ENCODE measurements at places on chromosomes 1 and 21.

DNA sequence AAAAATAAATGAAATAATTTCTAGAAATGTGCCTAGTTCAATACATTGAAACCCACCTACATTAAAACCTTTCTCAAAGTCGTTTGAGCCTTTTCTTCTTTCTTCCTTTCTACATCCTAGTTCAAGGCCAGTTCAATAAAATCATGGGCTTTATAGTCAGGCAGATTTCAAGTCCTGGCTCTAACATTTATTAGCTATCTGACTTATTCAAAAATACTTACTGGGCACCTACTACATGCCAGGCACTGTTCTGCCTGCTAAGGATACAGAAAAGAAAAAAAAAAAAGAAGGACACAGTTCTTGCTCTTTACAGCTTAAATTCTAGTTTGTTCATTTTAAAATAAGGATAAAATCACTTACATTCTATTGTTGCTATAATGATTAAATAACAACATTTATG lies 134.2 kb upstream of the FGGY start:
- DNase-seq: no peak

DNA sequence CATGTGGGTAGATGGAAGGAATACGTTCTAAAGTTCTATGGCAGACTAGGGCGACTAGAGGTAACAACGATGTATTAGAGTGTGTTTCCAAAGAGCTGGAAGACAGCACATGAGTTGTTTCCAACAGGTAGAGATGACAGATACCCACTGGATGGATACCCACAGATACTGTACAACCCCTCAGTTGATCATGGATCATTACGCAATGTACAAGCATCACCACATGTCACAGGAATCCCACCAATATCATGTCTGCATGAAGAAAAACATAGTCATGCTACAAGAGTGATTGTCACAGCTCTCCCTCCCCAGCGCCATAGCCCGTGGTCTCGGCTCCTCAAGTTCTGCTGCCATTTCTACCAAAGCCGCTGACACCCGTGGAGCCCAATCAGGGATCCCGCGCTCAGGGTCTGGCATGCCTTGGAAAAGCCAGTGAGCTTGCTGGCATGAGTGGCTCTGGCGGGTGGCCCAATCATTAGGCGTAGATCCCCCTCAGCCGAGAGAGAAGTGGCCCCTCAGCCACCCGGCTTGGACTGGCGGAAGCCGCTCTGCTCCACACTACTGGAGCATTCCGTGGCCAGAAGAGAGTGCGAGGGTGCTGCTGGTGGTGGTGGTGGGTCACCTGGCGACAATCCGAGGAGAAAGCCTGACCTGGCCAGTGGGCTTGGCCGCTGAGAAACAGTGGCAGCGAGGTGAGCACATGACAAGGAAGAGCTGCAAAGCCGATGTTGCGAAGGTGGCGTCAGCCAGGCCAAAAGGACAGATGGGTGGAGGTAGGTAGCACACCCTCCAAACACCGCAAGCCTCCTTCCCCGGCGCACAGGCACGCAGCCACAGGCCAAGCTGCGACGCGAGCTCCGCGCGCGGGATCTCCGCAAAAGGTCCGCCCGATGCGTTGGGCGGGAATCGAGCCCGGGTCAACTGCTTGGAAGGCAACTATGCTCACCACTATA lies 65.7 kb upstream of the FCGR2A start:
- no peak for DNase-seq

GRCh38 chr1:180228648-180229482 lies 1.2 kb upstream of the LHX4 start:
- no peak for DNase-seq

DNA sequence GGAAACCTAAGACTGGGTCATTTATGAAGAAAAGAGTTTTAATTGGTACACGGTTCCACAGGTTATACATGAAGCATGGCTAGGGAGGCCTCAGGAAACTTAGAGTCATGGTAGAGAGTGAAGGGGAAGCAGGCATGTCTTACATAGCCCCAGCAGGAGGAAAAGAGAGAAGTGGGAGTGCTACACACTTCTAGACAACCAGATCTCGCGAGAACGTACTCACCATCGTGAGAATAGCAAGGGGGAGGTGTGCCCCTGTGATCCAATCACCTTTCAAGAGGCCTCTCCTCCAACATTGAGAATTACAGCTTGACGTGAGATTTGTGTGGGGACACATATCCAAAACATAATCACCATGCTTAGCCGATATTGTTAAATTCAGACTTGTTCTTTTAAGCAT lies 62.8 kb downstream of the DYRK1A start:
- DNase-seq: no peak

DNA sequence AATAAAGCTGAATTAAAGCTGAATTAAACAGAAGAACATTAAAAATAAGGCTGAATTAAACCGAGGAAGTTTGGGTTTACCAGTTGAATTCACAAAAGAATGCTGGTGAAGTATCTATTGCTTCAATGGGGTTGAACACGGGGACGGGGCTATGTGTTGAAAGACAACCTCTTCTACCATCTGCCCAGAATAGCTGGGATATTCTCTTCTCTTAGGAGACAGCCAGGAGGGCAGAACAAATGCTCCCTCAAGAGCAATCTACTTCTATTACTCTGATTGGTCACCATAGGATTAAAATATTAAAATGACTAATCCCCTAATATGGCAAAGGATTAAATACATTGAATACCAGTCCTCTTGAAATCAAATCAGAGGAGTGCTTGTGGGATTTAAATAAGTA lies 68.4 kb downstream of the LPGAT1 start:
- DNase-seq: no peak

DNA sequence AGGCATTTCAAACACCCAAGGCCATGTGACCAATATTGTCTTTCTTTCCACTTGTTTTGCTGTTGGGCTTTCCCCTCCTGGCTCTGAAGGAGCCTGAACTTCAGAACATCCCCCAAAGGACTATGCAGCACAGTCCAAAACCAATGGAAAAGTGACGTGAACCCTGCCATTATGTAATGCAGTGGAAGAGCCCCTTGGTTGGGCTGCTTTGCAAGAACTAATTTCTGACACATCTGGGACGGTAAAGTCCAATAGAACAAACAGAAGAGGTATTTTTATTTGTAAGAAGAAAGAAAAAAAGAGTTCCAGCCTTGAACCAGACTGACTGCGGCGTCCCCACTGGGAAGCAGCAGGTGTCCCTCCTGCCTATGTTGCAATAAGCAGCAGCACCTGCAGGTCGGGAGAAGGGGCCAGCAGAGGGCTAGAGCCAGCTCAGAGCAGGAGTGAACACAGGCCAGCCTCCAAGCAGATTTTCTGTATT lies 116.7 kb downstream of the CDC7 start:
- DNase-seq: peak; percentile 5

- no peak for DNase-seq
These were observed 178.8 kb downstream of the ETS2 start for GRCh38 chr21:38984568-38984967.

DNA sequence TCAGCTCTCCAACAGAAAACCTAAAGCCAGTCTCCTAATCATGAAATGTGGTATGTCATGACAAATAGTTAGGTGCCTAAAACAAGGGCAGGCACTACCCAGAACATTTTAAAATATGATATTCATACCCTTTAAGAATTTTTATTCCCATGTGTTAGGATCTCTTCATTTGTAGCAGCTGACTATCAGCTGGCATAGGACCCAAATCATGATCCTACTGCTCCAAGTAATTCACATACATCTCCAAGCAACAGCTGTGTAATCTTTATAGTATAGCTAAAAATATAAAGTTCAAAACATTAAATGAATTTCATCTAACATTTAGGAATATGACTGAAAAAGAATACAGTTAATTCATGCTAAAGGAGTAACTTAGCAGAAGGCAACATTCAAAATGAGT lies 57.5 kb downstream of the ENAH start:
- DNase-seq: no peak
